ENCODE measurements at places on chromosomes 16 and 17. TPM values are rescaled to one million over a fixed set of nuclear protein-coding genes. Genes with fewer than 3 reads are reported as not detected.

FNDC8 gene
- total RNA-seq: not detected

DNA sequence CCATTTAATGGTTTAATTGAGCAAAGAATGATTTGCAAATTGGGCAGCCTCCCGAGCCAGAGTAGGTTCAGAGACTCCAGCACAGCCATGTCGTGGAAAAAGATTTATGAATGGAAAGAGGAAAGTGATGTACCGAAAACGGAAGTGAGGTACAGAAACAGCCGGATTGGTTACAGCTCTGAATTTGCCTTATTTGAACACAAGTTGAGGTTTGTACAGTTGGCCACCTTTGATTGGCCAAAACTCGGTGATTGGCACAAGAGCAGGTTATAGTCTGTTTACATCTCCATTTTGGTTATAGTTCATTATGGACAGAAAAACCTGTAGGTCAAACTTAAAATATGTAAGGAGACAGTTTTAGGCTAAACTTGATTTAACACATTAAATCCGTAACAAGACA, 44.5 kb downstream of the TENT4B start:
- no peaks in the 10 kb centered on the region for H3K27me3 ChIP-seq
- peaks cover 45% of the 10 kb centered on the region for H3K4me1 ChIP-seq
- H3K36me3 ChIP-seq: no peaks in the 10 kb centered on the region
- H3K4me3 ChIP-seq: no peak overlapping the region

NOD2 gene
- total RNA-seq: 7.4 TPM

DNA sequence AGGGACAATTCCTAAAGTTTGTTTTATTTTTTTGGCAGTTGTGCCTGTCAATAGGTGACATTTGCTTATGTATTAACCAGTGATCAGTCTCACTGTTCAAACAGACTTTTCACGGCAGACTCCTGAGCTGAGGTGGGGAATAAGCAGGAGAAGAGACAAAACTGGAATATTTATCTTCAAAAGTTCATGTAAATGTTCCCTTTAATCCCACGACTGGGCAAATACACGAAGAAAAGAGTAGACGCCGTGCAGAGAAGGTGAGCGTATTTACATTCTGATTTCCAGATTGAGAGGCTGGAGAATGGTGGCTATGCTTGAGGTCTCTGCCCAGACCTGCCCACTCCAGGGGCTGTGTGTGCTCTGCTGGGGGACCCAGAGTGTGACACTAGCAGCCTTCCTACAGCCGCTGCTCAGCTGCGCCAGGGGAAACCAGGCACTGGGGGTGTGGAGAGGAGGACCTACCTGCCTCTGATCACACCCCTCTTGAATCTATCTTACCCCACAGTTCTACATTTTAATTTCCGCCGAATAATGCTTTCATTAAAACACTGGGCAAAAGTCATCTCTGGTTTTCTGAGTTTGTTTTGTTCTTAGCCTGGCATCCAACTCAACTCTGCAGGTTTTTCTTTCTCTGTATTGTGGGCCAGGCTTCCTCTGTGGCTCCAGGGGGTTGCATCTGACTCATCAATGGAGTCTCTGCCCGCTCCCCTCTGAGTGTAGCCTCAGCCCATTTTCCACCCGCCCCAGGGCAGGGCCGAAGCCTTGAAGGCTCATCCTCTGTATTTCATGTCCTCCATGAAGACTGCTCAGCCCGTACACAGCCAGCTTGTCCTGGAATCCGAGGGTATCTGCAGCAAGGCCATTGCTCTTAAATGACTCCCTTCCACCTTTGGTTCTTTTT, 237.1 kb downstream of the NTN1 start:
- no peak overlapping the region for H3K4me3 ChIP-seq
- no peaks in the 10 kb centered on the region for H3K36me3 ChIP-seq

GRCh38 chr17:75008373-75008772, 4.1 kb upstream of the MRPL58 start:
- no peak for DNase-seq
- no peak overlapping the region for H3K4me3 ChIP-seq
- peaks cover 16% of the 10 kb centered on the region for H3K4me1 ChIP-seq
- peaks cover 6% of the 10 kb centered on the region for H3K36me3 ChIP-seq

ABCC12 gene
- not detected for total RNA-seq

OR3A3 gene
- total RNA-seq: not detected

IL34 gene
- total RNA-seq: 11.9 TPM

GRCh38 chr17:4205917-4206316, 57.9 kb downstream of the ANKFY1 start:
- H3K36me3 ChIP-seq: no peaks in the 10 kb centered on the region
- H3K4me3 ChIP-seq: no peak overlapping the region
- DNase-seq: no peak
- H3K27me3 ChIP-seq: no peaks in the 10 kb centered on the region

DNA sequence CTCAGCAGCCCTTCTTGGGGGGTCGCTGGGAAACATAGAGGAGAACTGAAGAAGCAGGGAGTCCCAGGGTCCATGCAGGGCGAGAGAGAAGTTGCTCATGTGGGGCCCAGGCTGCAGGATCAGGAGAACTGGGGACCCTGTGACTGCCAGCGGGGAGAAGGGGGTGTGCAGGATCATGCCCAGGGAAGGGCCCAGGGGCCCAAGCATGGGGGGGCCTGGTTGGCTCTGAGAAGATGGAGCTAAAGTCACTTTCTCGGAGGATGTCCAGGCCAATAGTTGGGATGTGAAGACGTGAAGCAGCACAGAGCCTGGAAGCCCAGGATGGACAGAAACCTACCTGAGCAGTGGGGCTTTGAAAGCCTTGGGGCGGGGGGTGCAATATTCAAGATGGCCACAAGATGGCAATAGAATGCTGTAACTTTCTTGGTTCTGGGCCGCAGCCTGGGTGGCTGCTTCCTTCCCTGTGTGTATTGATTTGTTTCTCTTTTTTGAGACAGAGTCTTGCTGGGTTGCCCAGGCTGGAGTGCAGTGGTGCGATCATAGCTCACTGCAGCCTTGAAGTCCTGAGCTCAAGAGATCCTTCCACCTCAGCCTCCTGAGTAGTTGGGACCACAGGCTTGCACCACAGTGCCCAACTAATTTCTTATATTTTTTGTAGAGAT, 3.4 kb downstream of the STH start:
- H3K27ac ChIP-seq: no peak overlapping the region
- peaks cover 19% of the 10 kb centered on the region for H3K4me1 ChIP-seq
- H3K4me3 ChIP-seq: no peak overlapping the region
- H3K27me3 ChIP-seq: no peaks in the 10 kb centered on the region
- DNase-seq: no peak
- no peaks in the 10 kb centered on the region for H3K36me3 ChIP-seq

PIRT gene
- total RNA-seq: not detected

DNA sequence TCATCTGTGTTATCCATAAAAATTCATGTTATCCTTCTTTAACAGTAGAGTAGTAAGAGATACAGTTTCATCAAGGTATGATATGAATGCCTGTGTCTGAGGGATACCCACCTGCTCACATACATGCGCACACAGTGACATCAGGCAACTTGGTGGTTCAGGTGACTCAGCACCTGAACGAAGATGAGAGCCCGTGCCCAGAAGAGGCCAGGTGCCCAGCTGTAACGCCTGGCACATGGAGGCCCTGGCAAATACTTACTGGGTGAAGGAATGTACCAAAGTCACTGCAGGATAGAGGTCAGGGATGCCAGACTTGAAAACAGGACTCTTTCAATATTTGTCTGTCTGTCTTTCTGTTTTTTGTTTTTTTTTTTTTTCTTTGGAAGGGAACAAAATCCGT, 72.6 kb upstream of the LGALS9 start:
- no peak for DNase-seq
- peaks cover 31% of the 10 kb centered on the region for H3K4me1 ChIP-seq
- no peak overlapping the region for H3K4me3 ChIP-seq
- H3K27me3 ChIP-seq: no peaks in the 10 kb centered on the region
- no peak overlapping the region for H3K27ac ChIP-seq
- no peaks in the 10 kb centered on the region for H3K36me3 ChIP-seq

SGSH gene
- total RNA-seq: 22.2 TPM

HCRT gene
- total RNA-seq: not detected

CD68 gene
- 70.8 TPM for total RNA-seq

DNA sequence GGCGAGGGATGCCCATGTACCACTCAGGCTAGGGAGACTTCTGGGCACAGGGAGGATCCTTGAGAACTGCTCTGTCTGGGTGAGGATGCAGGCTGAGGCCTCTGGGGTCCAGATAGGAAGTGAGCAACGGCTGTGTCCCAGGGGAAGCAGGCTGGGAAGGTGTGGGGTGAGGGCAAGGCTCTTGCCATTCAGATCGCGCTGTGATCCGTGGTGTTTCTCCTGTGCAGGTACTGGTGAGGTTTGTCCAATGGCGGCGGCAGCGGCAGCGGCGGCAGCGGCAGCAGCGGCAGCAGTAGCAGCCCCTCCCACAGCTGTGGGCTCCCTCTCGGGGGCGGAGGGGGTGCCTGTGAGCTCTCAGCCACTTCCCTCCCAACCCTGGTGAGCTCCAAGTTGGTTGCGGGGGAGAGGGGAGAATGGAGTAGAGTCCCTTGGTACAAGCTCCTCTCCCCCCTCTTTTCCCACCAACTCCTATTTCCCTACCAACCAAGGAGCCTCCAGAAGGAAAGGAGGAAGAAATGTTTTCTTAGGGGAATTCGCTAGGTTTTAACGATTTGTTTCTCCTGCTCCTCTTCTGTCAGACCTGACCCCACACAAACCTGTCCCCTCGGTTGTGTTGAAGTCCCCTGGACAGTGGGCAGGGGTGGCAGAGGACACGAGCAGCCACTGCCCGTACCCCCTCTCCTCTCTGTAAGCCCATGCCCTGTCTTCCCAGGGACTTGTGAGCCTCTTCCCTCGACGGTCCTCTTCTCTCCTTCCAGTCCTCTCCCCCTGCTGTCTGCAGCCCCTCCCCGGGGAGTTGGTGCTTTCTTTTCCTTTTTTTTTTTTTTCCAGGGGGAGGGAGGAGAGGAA, 1.9 kb upstream of the PRRT2 start:
- H3K36me3 ChIP-seq: peaks cover 9% of the 10 kb centered on the region
- no peaks in the 10 kb centered on the region for H3K27me3 ChIP-seq
- H3K4me3 ChIP-seq: peak overlapping the region; percentile 79
- H3K27ac ChIP-seq: peak overlapping the region; percentile 96
- H3K4me1 ChIP-seq: peaks cover 45% of the 10 kb centered on the region

DNA sequence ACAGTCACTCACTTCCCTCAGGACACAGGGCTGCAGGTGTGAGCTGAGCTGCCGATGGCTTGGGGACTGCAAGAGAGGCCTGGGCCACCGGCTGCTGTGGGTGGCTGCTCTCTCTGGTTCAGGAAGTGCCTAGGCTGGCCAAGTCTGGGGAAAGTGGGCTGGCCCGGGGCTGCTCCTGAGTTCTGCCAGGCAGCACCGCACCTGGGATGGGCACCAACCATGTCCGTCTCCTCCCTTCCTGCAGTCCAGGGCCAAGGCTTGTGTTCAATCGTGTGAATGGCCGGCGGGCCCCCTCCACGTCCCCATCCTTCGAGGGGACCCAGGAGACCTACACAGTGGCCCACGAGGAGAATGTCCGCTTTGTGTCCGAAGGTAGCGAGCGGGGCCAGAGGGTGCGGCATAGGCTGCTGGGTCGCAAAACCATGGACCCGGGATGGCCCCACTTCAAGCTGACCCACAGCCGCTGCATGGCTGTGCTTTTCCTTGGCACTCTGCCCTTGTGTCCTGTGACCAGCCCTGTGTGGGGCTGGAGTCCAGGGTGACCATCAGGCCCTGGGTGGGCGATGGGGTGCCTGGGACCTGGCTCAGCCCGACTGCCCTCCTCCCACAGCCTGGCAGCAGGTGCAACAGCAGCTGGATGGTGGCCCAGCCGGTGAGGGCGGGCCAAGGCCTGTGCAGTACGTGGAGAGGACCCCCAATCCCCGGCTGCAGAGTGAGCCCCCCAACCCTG, 1.8 kb upstream of the WDR90 start:
- no peak overlapping the region for H3K27ac ChIP-seq
- no peak overlapping the region for H3K4me3 ChIP-seq
- no peaks in the 10 kb centered on the region for H3K36me3 ChIP-seq
- peaks cover 37% of the 10 kb centered on the region for H3K4me1 ChIP-seq
- DNase-seq: no peak

- H3K27ac ChIP-seq: no peak overlapping the region
- no peaks in the 10 kb centered on the region for H3K36me3 ChIP-seq
- peaks cover 4% of the 10 kb centered on the region for H3K4me1 ChIP-seq
Measured at GRCh38 chr16:4984174-4984990, 26.3 kb downstream of the SEC14L5 start.

- DNase-seq: no peak
- peaks cover 14% of the 10 kb centered on the region for H3K36me3 ChIP-seq
- no peaks in the 10 kb centered on the region for H3K27me3 ChIP-seq
- no peak overlapping the region for H3K27ac ChIP-seq
Measured at GRCh38 chr17:81536299-81537290, 8.4 kb downstream of the FSCN2 start.

KRTAP1-5 gene
- total RNA-seq: not detected

SLC12A3 gene
- total RNA-seq: not detected

DNA sequence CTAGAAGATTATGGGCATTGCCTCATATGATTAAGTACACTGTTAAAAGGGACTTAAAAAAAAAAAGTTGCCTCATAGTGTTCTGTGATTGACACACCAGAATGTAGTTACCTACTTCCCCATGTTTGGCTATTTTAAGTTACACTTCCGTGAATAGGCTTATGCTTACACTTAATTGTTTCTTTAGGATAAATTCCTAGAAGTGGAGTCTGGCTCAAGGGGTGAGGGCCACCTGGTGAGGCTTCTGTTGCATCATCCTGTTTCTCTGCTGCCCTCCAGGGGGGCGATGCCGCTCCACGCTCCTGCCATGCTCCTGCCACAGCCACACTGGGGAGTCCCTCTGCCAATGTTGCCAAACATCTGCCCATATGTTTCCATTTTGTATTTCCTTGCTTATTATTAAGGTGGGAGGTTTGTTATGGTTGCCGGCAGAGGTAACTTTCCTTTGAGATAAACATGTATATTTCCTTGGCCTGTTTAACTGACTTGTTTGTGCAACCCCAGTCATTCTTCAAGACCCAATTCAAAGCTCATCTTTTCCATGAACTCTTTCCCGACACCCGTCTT, 73.1 kb downstream of the KSR1 start:
- no peak overlapping the region for H3K27ac ChIP-seq
- H3K27me3 ChIP-seq: no peaks in the 10 kb centered on the region
- H3K36me3 ChIP-seq: no peaks in the 10 kb centered on the region
- no peak overlapping the region for H3K4me3 ChIP-seq
- H3K4me1 ChIP-seq: peaks cover 43% of the 10 kb centered on the region

DNA sequence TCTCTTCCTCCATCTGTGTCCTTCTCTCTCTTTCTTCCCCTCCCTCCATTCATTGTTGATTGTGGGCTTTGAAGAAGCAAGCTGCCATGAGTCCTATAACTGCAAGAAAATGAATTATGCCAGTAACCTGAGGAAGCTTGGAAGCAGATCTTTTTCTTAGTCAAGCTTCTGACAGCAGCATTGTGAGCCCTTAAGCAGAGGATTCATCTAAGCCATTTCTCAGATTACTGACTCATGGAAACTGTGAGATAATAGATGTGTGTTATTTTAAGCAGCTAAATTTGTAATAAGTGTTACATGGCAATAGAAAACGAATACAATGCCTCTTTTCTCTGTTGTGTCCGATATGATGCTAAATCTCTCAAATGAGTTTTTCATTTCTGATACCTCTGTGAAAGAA, 1109.7 kb downstream of the CDH11 start:
- no peak for DNase-seq
- no peak overlapping the region for H3K4me3 ChIP-seq
- H3K27ac ChIP-seq: no peak overlapping the region
- H3K36me3 ChIP-seq: no peaks in the 10 kb centered on the region
- no peaks in the 10 kb centered on the region for H3K4me1 ChIP-seq

SLC38A8 gene
- not detected for total RNA-seq

- no peaks in the 10 kb centered on the region for H3K27me3 ChIP-seq
- no peaks in the 10 kb centered on the region for H3K36me3 ChIP-seq
- H3K27ac ChIP-seq: peak overlapping the region; percentile 85
Measured at GRCh38 chr16:12802048-12802447, 1.6 kb downstream of the CPPED1 start.

GRCh38 chr17:79622776-79623175, 11.9 kb upstream of the RBFOX3 start:
- no peak overlapping the region for H3K27ac ChIP-seq
- no peak overlapping the region for H3K4me3 ChIP-seq
